NCI-H345 (cell line): ENCODE measurements at places on chromosomes 5 and 9.

DNA sequence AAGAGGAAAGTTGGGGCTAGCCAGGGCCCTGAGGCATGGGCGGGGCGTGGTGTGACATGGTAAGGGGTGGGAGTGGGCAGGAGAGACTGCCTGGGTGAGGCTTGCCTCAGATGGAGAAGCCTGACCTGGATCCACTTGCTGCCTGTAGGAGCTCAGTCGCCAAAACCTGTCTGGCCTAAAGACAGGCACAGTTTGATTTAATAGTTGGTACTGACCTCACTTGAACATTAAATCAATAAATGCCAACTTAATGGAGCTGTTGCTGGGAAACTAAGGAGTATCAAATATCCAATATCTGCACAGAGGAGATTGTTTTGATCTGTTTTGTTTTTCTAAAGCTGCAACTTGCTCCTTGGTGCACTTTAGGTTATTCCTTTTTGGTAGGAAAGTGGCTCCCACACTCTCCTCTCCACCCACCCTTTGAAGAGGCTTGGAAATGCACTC, 86.4 kb downstream of the RCL1 start:
- no peak for DNase-seq

DNA sequence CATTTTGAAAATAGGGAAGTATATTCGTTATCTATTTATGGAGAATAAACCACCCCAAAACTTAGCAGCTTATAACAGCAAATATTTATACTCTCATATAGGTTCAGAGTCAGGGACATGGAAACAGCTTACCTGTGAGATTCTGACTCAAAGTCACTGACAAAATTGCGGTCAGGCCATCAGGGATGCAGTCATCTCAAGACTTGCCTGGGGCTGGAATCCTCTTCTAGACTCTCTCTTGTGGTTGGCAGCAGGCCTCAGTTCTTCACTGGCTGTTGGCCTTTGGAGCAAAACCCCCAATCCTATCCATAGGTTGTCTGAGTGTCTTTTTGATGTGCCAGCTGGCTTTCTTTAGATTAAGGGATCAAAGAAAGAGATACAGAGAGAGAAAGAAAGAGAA, 275.6 kb downstream of the SEC61B start:
- DNase-seq = no peak

- no peak for DNase-seq
These were observed 176.2 kb downstream of the DIRAS2 start for GRCh38 chr9:90466441-90466840.

GRCh38 chr5:80481019-80481893, 6.6 kb upstream of the FAM151B start:
- DNase-seq = peak; percentile 7

GRCh38 chr5:17925276-17925675, 291.0 kb downstream of the TAF11L14 start:
- DNase-seq = no peak

DNA sequence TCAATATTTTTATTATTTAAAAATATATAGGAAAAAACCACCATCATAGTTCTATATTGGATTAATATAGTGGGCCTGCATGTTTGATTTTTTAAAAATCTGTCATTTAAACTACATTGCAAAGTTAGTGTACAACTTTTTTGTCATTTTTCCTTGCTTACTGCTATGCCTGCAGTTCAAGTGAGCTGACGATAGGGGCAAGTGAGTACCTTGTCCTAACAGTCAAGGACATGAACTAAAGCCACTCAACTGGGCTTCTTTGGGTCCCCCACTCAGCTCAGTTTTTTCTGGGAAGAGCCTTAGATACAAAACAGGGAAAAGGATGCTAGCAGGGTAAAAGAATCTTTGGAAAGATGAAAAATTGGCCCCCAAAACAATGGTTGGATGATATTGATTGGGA, 269.9 kb downstream of the MAN2A1 start:
- DNase-seq = no peak

GRCh38 chr5:76960004-76960625, 7.3 kb downstream of the CRHBP start:
- no peak for DNase-seq

GRCh38 chr9:17120203-17120602, 14.6 kb upstream of the CNTLN start:
- DNase-seq = no peak

DNA sequence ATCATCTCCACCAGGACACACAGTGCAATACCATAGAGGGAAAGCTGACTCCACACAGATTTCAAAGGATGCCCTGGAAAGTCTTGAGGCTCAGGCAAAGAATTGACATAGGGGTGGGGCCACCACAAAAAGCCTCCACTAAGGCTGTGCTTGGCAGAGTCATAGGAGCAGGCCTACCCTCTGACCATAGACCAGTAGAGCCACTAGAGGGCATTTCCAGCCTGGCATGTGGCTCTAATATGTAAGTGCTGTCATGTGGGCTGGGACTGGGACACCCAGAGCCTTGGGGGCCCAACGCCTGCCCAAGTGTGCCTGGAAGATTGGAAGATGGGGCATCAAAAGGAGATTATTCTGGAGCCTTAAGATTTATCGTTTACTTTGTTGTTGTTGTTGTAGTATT, 726.0 kb downstream of the DNAH5 start:
- no peak for DNase-seq

DNA sequence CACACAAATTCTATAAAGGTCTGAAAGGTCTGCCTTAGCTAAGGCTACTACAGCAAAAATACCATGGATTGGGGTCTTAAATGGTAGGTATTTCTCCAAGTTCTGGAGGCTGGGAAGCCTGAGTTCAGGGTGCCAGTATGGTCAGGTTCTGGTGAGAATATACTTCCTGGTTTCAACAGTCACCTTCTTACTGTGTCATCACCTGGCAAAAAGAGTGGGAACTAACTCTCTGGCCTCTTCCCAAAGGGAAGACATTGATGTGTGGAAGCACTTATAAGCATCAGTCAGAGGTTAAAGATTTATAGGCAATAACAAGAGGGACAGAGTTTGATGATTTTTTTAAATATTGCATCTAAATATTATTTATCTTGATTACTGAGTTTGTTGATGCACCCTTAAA, 53.0 kb downstream of the ZNF622 start:
- DNase-seq = no peak

- peak; percentile 60 for DNase-seq
These were observed 93.5 kb downstream of the GLDC start for GRCh38 chr9:6552033-6552432.

DNA sequence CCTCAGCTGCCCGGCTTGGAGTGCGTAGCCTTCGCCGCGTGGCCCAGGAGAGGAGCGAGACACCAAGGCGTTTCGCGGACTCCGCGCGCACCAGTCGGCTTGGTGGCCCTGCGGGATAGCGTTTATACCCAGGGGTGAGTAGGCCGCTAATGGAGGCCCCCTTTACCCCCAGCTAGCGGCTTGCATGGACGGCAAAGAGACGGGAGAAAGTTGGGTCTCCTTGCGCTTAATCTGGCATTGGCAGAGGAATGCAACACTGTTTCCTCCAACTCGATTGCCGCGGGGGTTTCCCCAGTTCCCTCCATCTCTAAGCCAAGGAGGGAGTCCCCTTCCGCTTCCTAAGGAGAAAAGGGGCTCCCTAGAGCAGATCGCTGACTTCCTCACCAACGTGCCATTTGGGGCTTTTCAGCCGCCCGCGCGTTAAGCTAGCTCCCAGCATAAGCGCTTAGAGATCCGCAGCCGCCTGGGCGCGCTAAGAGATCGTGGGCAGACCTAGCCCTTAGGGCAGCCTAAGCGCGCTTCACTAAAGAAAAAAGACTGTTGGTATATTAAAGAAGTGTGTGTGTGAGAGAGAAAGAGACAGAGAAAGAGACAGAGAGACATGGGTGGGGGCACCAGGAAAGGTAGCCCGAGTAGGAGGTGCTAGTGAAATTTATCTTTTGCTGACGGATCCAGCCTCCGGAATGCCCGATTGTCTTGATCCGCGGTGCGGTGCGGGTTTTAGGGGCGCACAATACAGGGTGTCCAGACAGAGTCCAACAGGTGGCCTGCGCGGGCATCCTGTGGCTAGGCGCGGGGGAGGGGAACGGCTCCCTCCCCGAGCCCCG, 597.9 kb upstream of the SGCD start:
- no peak for DNase-seq

DNA sequence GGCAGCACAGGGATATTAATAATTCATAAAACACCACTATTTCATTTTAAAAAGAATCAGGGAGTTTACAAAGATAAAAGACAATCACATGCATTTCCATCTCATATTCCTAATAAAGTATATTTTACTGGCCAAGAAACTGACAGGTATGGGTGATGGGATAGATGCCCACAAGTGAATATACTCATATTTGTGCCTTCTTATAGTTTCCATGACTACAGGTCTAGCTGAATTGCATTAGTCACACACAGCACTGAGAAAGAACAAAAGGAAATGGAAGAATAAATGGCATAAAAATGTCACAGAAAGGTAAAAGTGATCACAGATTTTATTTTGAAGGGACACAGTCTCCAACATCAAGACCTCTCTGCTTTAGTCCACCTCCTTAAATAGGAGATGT, 193.5 kb downstream of the PLK2 start:
- DNase-seq = no peak

GRCh38 chr9:29282121-29282520, 1708.8 kb upstream of the C9orf72 start:
- no peak for DNase-seq

DNA sequence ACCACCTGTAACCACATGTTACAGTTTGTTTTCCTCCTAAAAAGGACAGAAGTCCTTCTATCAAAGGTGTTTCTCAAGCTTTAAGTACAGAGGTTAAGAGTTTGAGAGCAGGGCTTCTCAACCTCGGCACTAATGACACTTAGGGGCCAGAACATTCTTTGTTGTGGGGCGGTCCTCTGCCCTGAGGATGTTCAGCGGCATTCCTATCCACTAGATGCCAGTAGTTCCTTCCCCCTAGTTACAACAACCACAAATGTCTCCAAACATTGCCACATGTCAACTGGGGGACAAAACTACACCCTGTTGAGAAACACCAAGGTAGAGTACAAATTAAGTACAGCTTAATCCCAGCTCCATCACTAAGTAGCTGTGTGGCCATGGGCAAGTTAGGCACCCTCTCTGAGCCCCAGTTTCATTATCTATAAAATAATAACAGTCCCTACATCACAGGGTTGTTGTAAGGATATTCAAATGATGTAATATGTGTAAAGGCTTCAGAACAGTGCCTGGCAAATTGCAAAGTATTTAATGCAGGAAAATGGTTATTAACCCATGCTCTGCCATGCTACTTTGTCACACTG, 44.6 kb downstream of the PIP5K1B start:
- DNase-seq = no peak

GRCh38 chr9:133959171-133959570, 33.0 kb downstream of the VAV2 start:
- no peak for DNase-seq

- DNase-seq = no peak
These were observed 181 bp downstream of the DAP start for GRCh38 chr5:10760921-10761184.

- no peak for DNase-seq
These were observed 147.1 kb downstream of the ERCC6L2 start for GRCh38 chr9:96022445-96023051.

GRCh38 chr5:160297004-160297403, 15.4 kb downstream of the CCNJL start:
- DNase-seq = no peak

DNA sequence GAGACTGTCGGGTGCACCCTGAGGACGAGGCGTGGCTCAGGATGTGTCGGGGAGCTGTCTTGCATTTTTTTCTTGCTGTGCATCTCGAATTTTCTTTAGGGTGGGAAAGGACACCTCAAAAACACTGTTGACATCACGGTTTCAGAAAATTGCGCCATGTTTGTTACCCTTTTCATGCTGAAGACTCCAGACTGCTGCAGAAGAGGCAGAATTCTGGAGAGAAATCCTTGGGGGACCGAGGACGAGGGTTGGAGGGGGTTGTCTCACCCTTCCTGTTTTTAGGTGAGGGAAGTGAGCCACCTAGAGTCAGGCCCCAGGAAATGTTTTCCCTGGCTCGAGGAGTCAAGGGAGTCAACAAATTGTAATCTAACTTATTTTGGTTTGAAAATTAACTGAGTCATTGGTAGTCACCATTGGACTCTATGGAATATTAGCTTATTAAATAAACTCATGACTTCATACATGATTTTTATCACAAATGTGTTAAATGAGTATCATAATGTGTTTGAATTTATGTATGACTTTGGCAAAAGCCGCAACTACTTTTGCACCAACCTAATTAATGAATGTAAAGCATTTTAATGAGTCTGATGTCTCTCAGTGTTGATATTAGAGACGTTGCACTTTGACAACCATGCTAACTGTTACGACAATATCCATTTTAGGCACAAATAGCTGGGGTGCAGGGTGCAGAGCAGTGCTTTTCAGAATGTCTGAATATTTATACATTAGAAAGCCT, 724 bp upstream of the LYSMD3 start:
- peak; percentile 70 for DNase-seq

GRCh38 chr5:2906302-2907090, 155.0 kb upstream of the IRX2 start:
- DNase-seq = no peak

GRCh38 chr9:86676396-86676795, 270.9 kb downstream of the GAS1 start:
- DNase-seq = no peak

DNA sequence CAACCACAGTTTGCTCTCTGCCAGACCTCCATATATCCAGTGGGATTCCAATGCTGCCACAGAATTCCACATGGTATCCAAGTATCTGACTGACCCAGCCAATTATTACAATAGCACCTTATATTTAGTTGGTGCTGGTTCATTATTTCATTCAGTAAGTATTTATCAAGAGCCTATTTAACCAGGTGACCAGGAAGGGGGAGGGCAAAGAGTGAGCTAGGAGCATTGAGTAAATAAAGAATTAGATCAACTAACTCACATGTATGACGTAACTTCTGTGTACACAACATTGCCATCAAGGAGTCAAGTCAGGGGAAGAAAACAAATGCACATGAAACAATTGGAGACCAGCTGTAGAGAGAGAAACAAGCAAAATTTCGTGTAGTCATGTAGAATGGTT, 207.1 kb upstream of the PAPPA start:
- DNase-seq = no peak

DNA sequence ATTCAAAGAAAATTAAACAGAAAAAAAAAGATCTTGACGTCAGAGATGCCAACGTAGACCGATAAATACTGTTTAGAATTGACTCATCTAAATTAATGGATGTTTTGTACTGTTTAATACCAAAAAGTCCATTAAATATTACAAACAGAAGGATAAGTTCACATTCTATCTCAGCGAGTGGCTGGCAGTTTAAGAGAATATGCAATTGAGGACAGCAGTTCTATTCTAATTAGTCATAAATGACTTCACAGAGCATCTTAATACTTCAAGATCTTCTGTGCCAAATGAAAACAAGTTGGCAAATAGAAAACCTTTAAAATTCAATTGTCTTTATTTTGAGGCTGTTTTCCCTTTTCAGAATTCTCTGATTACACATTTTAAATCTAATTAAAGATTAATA, 326.6 kb upstream of the NREP start:
- DNase-seq = no peak

DNA sequence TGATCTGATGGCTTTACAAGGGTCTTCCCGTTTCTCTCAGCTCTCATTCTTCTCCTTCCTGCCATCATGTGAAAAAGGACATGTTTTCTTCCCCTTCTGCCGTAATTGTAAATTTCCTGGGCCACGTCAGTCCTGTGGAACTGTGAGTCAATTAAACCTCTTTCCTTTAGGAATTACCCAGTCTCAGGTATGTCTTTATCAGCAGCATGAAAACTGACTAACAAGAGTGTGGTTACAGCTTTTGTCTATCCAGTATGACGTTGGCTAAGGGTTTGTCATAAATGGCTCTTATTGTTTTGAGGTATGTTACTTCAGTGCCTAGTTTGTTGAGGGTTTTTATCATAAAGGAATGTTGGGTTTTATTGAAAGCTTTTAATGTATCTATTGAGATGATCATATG, 501.6 kb downstream of the CAAP1 start:
- DNase-seq = no peak
